ENCODE measurements at places on chromosomes 1 and 21.
A peak's percentile ranks its signal among the peaks of the same experiment; 100 is the strongest.

- DNase-seq, result peak; percentile 51
Measured at GRCh38 chr21:45418301-45419071, 13.5 kb downstream of the COL18A1 start.

GRCh38 chr1:4402032-4402431, 252.4 kb upstream of the AJAP1 start:
- no peak for DNase-seq

GRCh38 chr1:98668733-98669132, 7.2 kb downstream of the SNX7 start:
- no peak for DNase-seq

DNA sequence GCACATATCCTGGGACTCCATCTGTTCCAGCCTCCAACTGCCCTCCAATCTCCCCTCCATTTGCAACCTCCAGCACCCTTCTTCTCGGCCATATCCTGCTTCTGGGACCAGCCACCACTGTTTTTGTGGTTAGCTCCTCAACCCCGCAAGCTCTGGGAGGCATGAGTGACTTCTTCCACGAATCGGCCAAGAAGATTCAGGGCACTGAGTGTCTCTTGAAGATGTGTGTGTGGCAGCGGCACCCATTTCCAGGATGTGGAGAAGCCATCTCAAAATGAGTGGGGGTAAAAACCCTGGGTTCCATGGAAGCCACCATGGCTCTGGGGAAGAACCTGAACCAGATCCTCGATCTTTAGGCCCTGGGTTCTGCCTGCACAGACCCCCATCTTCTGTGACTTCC, 194.6 kb downstream of the SLC45A1 start:
- DNase-seq, result no peak

DNA sequence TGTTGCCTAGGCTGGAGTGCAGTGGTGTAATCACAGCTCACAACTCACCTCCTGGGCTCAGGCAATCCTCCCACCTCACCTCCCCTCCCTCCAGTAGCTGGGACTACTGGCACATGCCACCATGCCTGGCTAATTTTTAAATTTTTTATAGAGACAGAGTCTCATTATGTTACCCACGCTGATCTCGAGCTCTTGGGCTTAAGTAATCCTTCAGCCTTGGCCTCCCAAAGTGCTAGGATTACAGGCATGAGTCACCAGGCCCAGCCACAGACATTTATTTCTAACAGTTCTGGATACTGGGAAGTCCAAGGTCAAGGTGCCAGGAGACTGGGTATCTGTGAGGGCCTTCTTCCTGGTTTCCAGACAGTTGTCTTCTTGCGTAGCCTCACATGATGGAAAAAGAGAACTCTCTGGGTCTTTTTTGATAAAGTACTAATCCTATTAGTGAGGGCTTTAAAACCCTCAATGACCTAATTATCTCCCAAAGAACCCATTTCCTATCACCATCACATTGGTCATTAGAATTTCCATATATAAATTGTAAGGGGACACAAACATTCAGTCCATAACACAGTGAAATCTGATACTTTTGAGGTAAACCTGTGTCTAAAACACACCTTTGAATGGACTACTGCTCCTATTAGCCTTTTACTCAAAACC, 67.9 kb downstream of the PHACTR4 start:
- DNase-seq, result no peak

DNA sequence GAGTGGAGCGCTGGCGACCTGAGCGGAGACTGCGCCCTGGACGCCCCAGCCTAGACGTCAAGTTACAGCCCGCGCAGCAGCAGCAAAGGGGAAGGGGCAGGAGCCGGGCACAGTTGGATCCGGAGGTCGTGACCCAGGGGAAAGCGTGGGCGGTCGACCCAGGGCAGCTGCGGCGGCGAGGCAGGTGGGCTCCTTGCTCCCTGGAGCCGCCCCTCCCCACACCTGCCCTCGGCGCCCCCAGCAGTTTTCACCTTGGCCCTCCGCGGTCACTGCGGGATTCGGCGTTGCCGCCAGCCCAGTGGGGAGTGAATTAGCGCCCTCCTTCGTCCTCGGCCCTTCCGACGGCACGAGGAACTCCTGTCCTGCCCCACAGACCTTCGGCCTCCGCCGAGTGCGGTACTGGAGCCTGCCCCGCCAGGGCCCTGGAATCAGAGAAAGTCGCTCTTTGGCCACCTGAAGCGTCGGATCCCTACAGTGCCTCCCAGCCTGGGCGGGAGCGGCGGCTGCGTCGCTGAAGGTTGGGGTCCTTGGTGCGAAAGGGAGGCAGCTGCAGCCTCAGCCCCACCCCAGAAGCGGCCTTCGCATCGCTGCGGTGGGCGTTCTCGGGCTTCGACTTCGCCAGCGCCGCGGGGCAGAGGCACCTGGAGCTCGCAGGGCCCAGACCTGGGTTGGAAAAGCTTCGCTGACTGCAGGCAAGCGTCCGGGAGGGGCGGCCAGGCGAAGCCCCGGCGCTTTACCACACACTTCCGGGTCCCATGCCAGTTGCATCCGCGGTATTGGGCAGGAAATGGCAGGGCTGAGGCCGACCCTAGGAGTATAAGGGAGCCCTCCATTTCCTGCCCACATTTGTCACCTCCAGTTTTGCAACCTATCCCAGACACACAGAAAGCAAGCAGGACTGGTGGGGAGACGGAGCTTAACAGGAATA, 4.2 kb downstream of the TFAP2E start:
- peak; percentile 43 for DNase-seq

DNA sequence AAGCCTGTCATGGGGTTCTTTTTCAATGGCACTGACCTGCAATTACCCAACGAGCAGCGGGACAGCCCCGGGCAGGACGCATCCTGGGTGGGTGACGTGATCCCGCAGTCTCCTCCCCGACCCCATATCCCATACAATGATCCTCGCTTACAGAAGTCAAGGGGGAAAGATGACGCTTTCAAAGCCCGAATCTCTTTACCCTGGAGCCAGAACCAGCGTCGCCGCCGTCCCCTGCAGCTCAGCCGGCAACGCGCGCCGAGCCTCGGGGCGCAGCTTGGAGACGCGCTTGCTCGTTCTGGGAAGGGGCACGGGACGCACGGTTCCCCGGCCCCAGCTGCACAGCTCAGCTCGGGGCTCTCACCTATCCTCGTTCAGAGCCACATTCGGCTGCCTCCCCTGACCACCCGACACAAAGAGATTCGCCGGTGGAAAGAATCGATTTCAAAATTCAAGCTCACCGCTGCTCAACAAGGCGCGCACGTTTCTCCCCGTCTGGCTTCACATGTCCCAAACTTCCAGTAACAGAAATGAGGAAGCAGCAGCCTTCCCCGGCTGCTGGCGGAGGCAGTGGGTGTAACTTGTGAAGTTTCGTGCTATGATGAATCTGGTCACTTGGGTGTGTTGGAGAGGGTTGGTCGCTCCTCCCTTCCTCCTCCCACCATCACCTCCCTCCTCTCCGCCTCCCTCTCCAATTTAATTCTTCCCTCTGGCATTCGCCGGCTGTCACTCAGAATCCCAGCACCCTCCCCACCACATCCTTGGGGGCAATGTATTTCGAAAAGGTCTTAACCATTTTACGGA, at the start of gene TIAM1:
Gene TIAM1 (minus strand): TSS at position 582 of the 801 bp plus-strand sequence. CDS start 77,289 bp downstream, outside the sequence.
- peak; percentile 84 for DNase-seq

GRCh38 chr1:145961425-145962156, 2.8 kb downstream of the ANKRD34A start:
- DNase-seq, result peak; percentile 58

GRCh38 chr1:9836632-9836960, 12.8 kb upstream of the CLSTN1 start:
- no peak for DNase-seq

DNA sequence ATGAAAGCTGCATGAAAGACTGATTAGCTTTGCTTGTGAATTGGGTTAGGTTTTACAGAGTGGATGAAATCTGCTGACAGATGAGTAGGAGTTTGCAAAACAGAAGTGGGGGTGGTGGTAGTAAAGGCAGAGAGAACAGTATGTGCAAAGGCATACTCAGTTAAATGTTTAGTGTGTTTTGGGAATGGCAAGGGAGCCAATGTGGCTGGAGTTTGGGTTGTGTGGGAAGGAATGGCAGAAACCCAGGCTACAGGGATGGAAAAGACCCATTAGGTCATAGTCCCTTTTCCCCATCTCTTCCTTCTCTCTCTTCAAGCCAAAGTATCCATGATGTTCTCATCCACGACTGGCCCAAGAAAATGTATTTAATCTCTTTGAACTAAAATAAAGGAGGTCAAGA, 362.2 kb upstream of the LYPLAL1 start:
- DNase-seq, result peak; percentile 17

DNA sequence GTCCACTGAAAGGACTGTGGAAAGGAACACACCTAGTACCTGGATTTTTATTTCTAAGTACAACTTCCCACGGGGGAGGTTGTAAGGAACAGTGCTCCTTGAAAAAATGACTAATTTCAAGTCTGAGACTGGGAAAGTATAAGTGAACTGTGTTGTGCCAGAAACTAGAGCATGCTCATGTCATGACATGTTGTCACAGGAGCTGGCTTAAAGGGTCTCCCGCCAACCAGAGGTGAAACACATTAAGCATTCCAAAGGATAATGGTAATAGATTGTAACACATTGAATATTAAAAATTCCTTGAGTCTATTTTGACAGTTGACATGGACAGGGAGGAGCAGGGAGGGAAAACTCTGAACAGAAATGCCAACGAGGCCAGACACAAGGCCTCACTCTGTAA, 6.3 kb downstream of the ATP2B4 start:
- no peak for DNase-seq

- no peak for DNase-seq
Measured at GRCh38 chr1:42949312-42950115, 9.2 kb downstream of the SLC2A1 start.

- DNase-seq, result no peak
Measured at GRCh38 chr1:3630914-3631313, 6.1 kb downstream of the TPRG1L start.

DNA sequence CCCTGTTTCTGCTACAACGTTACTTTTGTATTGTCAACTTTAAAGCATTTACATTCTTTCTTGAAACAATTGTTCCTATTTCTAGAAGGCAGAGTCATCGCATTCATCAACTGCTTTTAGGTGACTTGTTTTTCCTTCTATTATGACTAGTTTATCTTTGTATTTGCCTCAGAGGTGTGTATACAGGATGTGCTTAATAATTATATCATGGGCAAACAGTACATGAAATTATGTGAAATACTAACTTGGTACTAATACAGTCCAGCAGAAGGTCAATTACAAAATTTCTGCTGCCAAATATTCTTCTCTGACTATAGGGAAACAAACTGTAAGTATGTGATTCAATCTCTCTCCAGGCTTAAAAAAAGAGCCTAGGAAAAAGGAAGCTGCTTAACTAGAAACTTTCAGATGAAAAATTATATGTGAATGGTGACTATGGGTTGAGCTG, 101.6 kb downstream of the C4BPA start:
- no peak for DNase-seq
